ENCODE measurements at places on chromosomes 4 and X. TPM values are rescaled to one million over a fixed set of nuclear protein-coding genes. Genes with fewer than 3 reads are reported as not detected.
A peak's percentile ranks its signal among the peaks of the same experiment; 100 is the strongest.

GRCh38 chrX:40651620-40652223 lies 4.4 kb upstream of the CXorf38 start:
- DNase-seq = peak; percentile 63

DNA sequence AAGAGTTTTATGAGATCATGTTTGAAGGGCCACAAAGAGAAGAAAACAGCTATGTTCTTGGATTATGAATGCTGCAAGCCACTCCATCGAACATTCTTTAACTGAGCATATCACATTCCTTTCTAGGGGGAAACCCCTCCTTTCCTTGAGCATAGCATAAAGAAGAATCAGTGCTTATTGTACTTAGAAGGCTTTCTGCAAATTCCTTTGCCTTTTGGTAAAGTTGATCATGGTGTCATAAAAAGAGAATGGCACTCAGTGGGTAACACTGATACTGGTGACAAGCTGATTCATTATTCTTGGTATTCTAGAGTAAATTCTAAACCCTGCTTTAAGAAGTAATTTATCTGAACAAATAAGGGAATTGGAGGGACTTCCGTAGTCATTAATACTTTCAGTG lies 88.5 kb upstream of the GPR34 start:
- DNase-seq = peak; percentile 28

- no peak for DNase-seq
Observed at GRCh38 chrX:69028761-69029120, 136.5 kb downstream of the PJA1 start.

GRCh38 chr4:106367072-106367471 lies 1.5 kb downstream of the GIMD1 start:
- DNase-seq = no peak

DNA sequence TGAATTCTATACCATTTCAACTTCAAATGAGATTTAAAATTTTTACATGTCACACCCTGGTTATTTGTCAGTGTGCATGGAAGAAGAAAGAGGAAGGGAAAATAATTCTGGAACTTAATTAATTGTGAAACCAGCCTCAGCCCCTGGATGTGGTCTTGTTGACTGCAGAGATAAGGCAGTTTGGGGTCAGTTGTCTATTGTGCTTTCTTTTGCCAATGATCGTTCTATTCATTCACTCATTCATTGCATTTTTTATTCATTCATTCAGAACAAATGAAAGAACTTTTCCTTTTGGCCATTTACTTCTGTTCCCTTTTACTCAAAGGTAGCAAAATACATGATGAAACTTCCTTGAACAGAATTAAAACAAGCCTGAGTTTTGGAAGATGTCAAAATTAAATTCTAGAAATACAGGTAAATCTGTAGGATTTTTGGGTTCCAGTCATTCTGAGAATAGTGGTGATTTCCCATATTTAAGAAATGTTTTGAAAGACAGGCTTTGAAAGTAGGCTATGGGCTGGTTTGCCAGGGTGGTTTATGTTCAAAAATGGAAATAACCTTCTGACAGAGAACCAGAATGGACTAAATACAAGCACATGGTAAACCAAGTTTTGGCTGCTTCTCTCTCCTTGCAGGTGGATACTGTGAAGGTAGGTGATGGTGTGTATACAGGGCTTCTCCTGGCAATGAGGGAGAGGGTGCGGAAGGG lies 35.7 kb downstream of the PARM1 start:
- DNase-seq = no peak

DNA sequence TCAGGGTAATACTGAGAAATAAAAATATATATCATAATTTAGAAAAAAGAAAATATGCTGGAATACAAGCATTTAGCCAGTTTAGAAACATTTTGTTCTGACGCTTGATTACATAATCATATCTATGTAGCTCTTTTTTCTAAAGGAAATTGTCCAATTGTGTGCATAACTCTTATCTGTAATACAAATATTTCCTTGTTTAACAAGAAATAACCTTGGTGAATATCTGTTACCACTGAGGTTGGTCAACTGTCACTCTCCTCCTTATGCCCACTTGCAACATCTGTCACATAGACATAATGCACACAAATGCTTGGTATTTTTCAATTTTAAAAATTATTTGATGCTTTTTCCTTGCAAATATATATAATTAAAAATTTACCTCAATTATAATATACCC lies 609.7 kb downstream of the TLL1 start:
- DNase-seq = no peak

DNA sequence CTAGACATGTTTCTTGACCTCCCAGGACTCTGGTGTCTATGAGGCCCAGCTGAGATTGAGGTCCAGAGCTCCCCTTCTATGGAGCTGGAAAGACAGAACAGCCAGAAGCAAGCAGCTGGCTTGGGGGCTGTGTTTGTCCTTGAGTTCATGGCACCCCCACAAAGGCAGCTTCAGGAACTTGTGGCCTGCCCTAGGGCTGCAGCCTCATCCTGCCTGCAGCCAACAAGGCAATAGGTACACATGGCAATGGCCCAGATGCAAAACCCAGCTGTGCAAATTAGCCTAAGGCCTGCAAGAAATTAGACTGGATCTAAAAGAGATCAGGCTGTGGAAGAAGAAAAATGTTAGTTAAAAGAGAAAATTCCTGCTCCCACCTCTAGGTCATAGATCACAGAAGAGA lies 131.7 kb upstream of the NALF2 start:
- DNase-seq = no peak

DNA sequence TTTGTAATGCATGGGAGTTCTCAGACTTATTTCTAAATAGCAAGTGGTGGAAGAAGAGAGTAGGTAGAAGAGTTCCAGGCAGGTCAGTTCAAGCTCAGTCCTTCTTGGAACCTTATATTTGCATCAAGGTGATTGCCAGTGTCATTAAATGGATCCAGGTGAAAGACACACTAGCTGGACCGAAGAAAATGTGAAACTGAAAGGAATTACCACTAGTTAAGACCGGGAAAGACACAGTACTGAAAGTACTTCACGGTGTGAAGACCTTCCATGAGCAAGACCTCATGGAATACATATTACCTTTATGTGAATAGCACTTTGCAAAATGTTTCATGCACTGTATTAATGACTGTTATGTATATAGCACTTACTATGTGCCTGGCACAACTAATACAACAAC lies 19.1 kb downstream of the TMEM150C start:
- DNase-seq = no peak

DNA sequence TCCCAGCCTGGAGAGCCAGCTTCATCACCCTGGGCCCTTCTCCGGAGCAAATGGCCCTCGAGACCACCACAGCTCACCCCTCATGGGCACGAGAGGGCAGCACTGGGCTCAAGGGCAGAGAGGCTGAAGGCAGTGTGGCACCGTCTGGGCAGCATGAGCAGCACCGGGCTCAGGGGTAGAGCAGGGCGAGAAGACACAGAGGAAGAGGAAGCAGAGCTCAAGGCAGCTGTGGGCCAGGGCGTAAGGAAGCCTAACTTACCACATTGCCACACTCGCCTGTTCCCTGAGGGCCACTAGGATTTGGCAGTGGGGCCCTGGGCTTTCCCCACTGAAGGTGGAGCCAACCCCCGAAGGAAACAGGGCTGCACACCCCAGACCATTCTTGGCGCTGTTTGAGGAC lies 15.5 kb downstream of the ZNF185 start:
- DNase-seq = no peak

DNA sequence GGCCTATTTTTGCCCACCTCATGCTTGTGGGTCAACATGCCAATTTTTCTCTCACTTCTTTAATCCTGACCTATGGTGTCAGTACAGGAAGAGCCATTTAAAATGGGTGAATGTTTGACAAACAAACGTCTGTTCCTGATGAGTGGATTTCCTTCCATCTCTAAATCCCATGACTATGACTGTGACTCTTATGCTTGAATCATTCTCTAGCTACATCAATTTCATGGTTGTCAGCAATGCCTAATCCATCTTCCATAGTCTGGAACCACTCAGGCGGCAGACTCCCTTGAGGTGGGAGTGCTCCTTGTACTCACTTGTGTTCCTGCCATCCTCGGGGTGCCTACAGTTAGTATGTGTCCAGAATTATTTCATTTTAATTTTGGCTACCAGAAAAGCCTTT lies 194.9 kb upstream of the RPS6KA3 start:
- no peak for DNase-seq

DNA sequence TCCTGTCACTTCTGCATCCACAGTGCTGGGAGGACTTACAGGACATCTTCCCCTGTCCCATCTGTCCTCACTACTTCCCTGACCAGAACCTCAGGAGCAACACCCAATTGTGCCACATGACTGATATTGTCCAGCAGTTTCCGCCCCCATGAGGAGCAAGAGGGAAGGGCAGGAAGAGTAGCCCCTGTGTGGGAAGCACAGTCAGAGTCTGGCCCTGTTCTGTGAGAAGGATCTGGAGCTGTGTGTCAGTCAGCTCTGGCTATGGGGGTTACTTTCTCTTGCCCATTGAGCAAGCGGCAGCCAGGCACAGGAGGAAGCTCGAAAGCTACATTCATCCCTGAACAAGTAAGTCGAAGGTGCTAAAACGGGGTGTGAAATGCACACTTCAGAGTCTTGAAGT lies 14.8 kb upstream of the TRIM60 start:
- DNase-seq = peak; percentile 79

- no peak for DNase-seq
Observed at GRCh38 chr4:113327494-113327893, 278.0 kb downstream of the ANK2 start.

DNA sequence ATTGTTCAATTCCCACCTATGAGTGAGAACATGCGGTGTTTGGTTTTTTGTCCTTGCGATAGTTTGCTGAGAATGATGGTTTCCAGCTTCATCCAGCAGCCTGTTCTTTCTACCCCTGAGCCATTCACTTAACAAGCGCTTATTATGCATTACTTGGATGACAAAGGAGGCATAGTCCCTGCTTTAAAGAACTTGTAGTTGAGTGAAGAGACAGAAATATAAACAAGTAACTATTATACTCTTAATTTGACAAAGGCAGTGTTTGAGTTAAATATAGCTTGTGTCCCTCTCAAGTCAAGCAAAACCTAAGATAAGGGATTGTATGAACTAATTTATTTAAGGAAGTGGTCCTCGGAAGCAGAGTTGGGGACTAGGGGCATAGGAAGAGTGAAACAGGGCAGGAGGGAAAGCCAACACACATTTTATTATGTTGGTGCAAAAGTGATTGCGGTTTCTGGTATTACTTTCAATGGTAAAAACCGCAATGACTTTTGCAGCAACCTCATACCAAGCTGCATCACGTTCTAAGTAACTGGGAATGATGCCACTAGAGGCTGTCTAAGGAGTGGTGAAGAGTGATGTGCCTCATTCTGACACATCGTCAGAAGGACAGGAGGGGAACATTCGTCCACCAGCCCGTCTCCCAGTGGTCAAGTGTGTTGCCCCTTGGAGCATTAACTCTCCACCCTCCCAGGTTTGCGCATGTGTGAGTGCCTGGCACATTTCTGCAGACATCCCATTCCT lies 41.8 kb downstream of the QDPR start:
- DNase-seq = no peak

GRCh38 chr4:184347251-184348239 lies 126.8 kb downstream of the IRF2 start:
- DNase-seq = peak; percentile 94

DNA sequence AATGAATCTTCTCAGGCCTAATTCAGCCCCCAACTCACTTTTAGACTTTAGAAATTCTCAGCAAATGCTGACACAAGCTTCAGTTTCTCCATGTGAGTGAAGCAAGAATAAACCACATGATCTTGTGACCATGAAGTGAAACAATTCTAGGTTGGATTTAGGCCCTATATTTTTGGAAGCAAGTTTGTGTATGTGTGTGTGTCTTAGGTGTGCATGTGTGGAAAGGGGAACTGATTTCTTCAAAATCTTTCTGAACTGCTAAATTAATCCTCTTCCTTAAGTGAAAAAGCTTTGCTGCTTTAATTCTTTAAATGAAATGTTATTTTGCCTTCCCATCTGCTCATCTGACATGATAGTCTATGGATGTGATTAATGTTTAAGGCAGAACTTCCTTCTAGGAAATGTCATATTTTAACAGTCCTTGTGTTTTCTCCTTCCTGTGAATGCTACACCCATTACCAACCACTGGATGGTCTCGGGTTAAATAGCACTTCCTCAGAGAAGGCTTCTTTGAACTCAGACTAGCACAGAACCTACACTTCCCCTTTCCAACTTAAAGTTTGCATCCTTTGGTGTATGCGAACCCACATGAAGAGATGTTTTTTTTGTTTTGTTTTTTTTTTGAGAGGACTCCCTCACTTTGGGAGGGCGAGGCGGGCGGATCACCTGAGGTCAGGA lies 1.2 kb upstream of the TMEM144 start:
- DNase-seq = peak; percentile 14

DNA sequence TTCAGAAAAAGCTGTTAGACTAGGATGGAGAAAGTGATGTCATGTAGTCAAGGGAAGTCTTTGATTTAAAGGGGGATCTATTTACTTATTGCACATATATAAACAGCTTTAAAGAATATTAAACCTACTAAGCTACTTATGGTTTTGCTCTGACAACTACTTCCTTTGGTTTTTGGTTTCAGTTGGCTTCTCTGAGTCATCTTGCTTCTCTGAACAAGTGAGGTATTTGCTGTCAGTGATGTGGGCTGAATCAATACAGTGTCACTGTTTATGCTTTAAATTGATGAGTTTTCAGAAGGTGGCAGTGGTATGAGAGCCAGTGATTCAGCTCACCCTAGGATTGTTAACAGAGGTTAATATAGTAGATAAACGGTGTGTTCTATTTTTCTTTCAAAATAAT lies 75.1 kb downstream of the CEP44 start:
- no peak for DNase-seq

DNA sequence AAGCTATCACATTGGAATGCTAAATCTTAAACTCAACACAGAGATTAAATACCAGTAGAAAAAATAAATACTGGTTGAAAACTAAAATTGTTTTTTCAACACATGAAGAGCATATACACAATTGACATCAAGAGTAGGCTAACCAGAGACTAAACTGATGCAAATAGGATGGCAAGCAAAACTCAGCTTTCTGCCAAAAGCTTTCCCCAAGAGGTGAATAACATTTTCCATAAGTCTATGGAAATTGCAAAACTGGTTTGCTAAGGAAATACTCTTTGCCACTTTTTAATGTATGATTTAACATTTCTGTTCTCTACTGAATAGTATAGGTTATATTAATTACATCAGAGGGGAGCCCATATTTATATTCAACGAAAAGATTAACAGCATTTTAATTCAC lies 23.8 kb downstream of the IQCM start:
- no peak for DNase-seq

DNA sequence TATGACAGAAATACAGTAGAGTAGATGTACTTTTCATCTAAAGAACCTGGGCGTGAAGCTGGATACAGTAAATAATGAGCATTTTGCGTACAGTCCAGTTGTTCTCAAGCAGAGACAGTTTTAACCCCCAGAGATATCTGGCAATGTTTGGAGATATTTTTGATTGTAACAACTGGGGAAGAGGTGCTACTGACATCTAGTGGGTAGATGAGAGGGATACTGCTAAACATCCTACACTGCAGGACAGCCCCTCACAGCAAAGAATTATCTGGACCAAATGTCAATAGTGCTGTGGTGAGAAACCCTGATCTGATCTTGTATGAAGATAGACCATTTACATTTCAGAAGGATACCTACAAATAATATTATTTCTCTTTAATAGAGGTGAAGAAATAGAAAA lies 200.2 kb upstream of the FAM47A start:
- DNase-seq = peak; percentile 40

GRCh38 chr4:108589961-108590360 lies 30.4 kb upstream of the RPL34 start:
- DNase-seq = no peak

Gene CT47B1
- total RNA-seq = not detected

Gene CSN1S1
- not detected for total RNA-seq

Gene BEND4
- total RNA-seq = 60.4 TPM

Gene P2RY8
- not detected for total RNA-seq

Gene ADH1C
- total RNA-seq = not detected

Gene ZNF157
- 1.5 TPM for total RNA-seq

Gene HMX1
- total RNA-seq = 0.69 TPM

Gene CCDC158
- total RNA-seq = not detected

Gene CT47A7
- not detected for total RNA-seq

Gene DACH2
- total RNA-seq = 4.6 TPM

Gene ADH7
- total RNA-seq = not detected
